Spleen (tissue), 13 donors: ENCODE measurements at places on chromosomes 4 and X. TPM values are rescaled to one million over a fixed set of nuclear protein-coding genes. Genes with fewer than 3 reads are reported as not detected.
A peak's percentile ranks its signal among the peaks of the same experiment; 100 is the strongest.

DNA sequence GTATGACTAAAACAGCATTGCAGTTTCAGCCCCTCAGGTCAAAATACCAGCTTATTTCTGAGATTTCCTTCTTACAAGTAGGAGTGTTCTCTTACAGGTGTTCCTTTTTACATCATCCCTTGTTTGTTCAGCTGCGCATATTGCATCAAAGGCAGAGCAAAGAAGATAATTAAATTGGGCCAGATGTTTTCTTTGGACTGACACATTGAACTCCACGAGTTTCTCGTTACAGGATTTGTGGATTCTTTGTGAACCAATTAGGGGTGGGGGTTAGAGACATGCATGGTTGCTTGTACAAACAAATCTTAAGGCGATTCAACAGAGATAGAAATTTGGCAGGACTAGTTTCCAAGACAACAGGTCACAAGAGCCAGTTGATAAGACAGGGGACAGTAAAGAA lies 95.7 kb downstream of the SPANXN4 start:
- no peak for DNase-seq

SPATA18 gene
- total RNA-seq = 0.57 TPM

SLC6A14 gene
- total RNA-seq = not detected

DNA sequence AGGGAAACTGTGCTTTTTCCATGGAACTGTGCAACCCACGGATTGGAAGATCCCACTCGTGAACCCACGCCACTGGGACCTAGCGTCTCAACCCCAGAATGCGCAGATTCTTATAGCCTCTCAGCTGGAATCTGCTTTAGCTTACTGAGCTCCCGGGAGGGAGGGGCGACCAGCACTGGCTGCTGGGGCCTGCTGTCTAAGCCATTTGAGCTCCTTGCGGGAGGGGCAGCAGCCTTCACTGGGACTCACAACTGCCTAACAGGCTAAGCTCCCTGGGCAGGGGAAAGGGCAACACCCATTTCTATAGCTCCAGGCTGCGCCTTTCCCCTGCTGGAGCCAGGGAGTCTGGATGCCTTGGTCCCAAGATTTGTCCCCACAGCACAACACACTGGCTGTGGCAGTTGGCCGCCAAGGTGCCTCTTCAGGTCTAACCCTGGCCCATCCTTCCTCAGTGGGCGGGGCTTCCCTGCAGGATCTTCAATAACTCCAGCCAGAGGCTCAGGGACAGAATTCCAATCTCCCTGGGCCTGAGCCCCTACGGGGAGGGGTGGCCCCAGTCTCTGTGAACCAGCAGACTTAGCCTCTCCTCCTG lies 451.7 kb upstream of the PITX2 start:
- DNase-seq = no peak

- no peak for DNase-seq
Measured at GRCh38 chr4:75371915-75372314, 142.3 kb downstream of the RCHY1 start.

DNA sequence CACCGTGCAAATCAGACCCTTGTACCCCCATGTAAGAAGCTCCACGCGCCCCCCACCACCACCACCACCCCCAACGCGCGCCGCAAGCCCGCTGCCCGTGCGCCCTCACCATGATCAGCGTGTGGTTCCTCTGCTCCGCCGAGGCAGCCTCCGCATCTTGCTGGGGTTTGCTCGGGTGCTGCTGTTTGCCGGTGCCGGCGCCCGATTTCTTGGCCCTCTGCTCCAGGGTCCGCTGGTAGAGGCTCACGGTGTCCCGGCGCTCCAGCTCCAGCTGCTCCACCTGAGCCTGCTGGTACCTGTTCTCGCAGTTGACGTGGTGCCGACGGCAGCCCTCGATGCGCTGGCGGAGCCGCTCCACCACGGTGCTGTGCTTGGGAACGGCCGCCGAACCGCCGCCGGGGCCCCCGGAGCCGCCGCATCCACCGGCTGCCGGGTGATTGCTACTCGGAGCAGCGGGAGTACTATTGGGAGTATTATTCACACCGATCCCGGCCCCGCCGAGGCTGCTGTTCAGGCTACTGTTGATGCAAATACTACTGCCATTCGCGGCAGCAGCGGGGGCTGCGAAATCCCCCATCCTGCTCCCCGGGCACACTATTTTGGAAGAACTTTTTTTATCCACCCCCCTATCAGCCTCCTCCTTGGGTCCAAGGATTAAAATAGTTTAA lies 1.1 kb downstream of the MAML3 start:
- DNase-seq = peak; percentile 91
